ENCODE measurements at places on chromosomes 4 and X. TPM values are rescaled to one million over a fixed set of nuclear protein-coding genes. Genes with fewer than 3 reads are reported as not detected.

Gene SHROOM3
- 7.9 TPM for total RNA-seq

Gene IL21
- total RNA-seq = not detected

Gene FGB
- total RNA-seq = 11.4 TPM

Gene TBX22
- not detected for total RNA-seq

Gene ZMAT1
- 0.08 TPM for total RNA-seq

Gene GASK1B
- 0.39 TPM for total RNA-seq

Gene FRG2
- total RNA-seq = 0.09 TPM

Gene SMIM10
- total RNA-seq = 0.05 TPM

Gene ARHGAP6
- not detected for total RNA-seq

Gene AR
- 3.1 TPM for total RNA-seq

Gene TSPAN5
- total RNA-seq = 15.5 TPM

Gene MAPK10
- 0.22 TPM for total RNA-seq

Gene GAGE12E
- total RNA-seq = not detected

Gene USO1
- total RNA-seq = 23.1 TPM

Gene SOWAHD
- 0.21 TPM for total RNA-seq

Gene MAGED2
- total RNA-seq = 80.8 TPM

Gene XAGE1A
- 36.0 TPM for total RNA-seq

Gene HSFX2
- not detected for total RNA-seq

Gene CCDC160
- not detected for total RNA-seq

Gene COL25A1
- total RNA-seq = not detected

Gene NSUN7
- 0.36 TPM for total RNA-seq

Gene TEX13D
- not detected for total RNA-seq

Gene RFC1
- total RNA-seq = 19.4 TPM

Gene ADH1B
- total RNA-seq = not detected

Gene SPACA5
- not detected for total RNA-seq

Gene JAKMIP1
- total RNA-seq = not detected

Gene MID2
- 7.6 TPM for total RNA-seq

Gene NCBP2L
- total RNA-seq = not detected

Gene GPRASP2
- 5.9 TPM for total RNA-seq

Gene KLHL13
- 0.31 TPM for total RNA-seq

Gene HOPX
- not detected for total RNA-seq

Gene TLR8
- not detected for total RNA-seq

Gene TRMT10A
- total RNA-seq = 6.9 TPM

Gene EIF2S3
- total RNA-seq = 132 TPM
